ENCODE measurements at places on chromosomes 12 and 14.

DNA sequence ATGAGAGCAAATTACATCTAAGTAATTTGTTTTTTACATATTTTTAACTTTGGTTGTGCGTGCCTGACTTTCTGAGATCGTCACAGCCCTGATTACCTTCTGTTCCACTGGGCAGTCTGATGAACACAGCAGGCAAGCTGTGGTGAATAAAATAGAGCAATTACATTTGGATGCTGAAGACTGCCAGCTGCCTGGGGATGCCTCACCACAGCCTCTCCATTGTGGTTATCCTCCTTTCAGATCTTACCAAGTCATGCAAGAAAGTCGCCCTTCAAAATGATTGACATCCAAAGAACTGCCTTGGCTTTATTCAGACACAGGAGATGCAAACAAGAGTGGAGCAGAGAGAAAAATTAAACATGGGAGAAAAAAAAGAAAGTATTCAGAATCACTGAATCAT is 456.6 kb upstream of the TMPO start:
- DNase-seq, result no peak

DNA sequence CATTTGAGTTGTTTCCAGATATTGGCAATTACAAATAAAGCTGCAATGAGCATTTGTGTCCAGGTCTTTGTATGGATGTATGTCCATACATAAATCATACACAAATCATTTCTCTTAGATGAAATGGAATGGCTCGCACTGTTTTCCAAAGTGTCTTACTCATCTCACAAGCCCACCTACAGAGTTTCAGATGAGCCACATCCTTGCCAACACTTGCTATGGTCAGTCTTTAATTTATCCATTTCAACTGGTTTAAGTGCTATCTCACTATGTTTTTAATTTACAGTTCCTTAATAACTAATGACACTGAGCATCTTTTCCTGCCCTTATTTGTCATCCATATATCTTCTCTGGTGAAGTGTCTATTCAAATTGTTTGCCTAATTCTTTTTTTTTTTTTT is 132.9 kb upstream of the DIO3 start:
- no peak for DNase-seq

- no peak for DNase-seq
Measured at GRCh38 chr12:15152456-15152855, 68.8 kb downstream of the RERG start.

- DNase-seq, result no peak
Measured at GRCh38 chr14:67242168-67242420, 859 bp downstream of the PALS1 start.

GRCh38 chr12:127306604-127307215 is 960.3 kb upstream of the TMEM132C start:
- DNase-seq, result no peak

DNA sequence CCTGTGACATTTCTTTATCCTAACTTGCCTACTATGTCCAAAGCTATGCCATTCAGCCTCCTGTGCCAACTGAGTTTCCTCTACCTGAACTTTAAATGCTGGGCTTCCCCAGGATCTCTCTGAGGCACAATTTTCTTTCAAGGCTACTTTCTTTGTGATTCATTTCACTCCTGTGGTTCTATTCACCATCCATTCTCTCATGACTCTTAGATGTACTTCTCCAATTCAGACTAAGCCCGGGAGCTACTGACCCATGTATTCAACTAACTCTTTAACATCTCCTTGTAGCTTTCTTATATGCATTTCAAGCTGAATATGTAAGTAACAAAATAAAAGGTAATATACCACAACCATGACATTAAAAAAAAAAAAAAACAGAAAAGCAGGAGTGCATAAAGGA is 738.9 kb upstream of the USP15 start:
- no peak for DNase-seq

GRCh38 chr12:80195074-80195726 is 95.9 kb downstream of the OTOGL start:
- DNase-seq, result no peak

GRCh38 chr12:125255935-125256633 is 190.8 kb downstream of the AACS start:
- DNase-seq, result no peak

DNA sequence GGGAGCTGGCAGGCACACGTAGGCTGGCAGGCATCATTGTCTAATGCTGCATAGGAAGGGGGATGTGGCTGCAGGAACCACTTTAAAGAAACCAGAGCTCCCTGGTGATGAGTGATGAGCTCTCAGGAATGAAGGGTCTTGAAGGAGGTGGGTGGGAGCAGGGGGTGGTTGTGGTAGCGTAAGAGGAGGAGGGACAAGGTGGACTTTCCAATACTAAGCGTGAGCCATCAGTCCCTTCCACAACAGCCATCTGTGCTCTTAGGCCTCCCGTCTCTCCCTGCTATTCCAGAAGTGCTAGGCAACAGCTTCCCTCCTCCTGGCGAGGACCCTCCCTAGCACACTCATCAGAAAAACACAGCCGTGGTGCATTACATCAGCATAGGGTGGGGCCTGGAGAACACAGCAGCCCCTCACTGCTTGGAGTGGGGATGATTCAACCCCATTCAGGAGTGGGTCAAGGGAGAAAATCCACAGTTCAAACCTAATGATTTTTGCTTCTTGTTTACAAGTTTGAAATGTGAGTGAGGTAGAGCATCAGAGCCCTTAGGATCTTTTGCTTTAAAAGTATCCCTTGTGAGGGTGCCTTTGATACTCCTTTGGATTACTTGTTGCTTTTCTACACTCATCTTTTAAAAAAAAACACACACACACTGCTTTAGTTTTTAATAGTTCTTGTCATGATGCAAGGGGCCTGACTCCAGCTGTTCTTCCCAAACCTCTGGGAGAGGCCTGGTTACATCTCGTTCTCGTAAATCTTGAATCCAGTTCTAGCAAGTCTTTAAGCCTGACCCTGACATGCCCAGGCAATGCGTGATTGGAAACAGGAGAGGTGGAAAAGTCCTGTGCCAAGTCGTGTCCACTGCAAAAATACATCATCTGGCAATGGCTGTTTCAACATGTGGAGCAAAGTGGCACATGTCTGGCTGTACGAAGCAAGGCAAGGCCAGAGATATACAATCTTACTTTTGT is 356.4 kb upstream of the DDHD1 start:
- DNase-seq, result no peak

- DNase-seq, result no peak
Measured at GRCh38 chr14:48456051-48456450, 780.6 kb upstream of the MDGA2 start.

DNA sequence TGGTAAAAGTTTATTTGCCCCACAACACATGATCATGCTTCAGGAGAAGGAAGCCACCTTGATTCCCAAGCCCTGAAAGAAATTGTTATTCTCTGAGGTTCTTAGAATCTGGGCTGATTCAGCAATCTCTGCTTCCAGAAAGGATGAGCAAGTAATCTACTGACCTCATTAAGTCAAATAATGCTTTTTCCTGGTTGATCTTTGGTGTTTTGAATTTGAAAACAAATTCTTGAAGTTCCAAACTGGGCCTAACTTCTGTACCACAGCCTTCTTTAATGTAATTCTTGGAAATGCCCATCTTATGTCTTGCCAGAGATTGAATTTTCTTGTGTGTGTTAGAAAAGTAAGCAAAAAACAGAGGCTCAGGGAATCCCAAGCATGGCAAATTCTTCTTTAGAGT is 319.2 kb upstream of the DDHD1 start:
- DNase-seq, result no peak

- no peak for DNase-seq
Measured at GRCh38 chr12:27112871-27113270, 30.5 kb upstream of the C12orf71 start.

- no peak for DNase-seq
Measured at GRCh38 chr12:132056320-132056719, 87.8 kb downstream of the DDX51 start.

- DNase-seq, result no peak
Measured at GRCh38 chr12:117100851-117101673, 1.8 kb upstream of the TESC start.

DNA sequence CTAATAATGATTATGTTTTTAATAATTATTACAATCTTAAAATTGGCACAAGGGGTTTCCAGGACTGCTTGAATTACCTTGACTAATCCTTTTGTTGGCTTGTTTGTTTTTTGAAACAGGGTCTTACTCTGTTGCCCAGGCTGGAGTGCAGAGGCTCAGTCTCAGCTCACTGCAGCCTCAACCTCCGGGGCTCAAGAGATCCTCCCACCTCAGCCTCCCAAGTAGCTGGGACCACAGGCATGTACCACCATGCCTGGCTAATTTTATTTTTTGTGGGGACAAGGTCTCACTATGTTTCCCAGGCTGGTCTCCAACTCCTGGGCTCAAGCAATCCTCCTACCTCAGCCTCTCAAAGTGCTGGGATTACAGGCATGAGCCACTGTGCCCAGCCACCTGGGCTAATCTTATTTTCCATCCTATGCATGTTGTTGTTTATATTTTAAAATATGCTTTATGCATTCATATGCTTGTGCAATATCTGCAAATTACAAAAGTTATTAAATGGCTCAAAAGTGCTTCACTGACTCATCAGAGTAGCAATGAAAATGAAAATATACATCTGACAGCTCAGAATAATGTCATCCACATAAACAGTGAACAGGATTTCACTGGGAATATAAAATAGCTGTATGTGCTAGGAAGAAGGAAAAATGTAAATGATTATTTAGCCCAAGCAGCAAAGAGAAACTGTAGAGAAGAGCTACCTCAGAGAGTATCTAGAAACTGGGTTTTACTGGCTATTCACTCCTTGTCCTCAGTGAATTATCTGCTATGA is 24.8 kb upstream of the PLEKHG6 start:
- DNase-seq, result no peak

DNA sequence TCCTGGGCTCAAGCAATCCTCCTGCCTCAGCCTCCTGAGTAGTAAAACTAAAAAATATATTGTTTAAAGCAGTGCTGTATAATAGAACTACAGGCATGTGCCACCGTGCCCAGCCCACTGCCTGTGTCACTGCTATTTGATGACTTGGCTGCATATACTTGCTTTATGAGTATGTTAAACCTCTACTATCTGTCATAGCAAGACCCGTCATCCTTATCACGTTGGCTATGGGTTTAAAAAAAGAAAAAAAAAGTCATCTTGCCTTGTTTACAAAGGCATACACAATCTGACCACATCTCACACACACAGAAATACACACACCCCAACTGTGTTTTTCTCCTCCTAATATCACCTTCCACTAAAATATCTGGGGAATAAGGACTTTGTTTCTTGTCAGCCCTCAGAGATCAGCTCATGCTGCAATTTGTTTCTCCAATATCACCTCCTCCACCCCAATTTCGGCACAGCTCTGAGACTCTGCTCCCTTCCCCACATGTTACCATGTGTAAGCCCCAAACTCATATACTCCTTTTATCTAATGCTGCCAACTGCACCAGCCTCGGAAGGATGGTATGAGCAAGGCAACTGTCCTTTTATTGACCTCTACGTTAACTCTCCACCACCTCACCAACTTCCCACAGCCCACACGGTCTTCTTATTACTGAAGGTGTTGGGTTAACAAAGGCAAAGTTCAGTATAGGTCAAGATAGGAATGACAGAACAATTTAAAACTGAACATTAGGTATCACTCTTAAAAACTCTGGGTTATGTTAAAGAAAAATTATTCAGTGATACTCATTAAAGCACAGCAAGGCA is 802 bp upstream of the TMPRSS12 start:
- DNase-seq, result no peak

DNA sequence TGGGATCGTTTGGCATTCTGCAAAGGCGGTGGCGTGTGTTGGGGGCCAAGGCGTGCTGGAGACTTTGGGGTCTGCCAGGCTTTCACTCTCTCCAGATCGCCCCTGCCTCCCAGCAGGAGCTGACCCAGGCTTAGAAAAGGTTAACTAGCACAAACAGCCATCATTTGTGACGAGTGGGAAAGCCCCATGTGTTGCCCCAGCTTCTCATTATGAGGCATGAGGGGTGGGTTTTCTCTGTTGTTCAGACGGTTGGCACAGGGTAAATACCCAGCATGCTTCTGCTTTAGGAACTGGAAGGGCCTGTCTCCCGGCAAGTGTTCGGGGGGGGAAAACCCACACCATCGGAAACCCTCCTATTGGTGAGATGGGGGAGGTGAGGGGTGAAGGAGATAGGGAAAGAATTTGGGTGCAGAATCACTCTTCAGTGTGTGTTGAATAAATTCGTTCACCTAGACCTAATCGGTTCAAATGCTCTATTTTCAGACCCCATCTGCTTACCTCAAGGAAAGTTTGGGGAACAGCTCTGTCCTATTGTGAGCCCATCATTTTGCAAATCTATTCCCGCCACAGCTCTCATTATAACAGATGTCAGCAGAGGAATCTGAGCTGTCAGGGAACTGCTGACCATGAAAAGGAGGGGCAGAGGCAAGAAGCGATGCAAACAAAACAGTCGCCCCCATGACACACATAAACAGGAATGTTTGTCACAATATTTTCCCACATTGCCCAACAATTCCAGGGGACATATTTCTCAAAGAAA is 34.7 kb upstream of the C12orf42 start:
- no peak for DNase-seq

GRCh38 chr14:73745571-73746519 is 31.7 kb upstream of the PNMA1 start:
- no peak for DNase-seq

DNA sequence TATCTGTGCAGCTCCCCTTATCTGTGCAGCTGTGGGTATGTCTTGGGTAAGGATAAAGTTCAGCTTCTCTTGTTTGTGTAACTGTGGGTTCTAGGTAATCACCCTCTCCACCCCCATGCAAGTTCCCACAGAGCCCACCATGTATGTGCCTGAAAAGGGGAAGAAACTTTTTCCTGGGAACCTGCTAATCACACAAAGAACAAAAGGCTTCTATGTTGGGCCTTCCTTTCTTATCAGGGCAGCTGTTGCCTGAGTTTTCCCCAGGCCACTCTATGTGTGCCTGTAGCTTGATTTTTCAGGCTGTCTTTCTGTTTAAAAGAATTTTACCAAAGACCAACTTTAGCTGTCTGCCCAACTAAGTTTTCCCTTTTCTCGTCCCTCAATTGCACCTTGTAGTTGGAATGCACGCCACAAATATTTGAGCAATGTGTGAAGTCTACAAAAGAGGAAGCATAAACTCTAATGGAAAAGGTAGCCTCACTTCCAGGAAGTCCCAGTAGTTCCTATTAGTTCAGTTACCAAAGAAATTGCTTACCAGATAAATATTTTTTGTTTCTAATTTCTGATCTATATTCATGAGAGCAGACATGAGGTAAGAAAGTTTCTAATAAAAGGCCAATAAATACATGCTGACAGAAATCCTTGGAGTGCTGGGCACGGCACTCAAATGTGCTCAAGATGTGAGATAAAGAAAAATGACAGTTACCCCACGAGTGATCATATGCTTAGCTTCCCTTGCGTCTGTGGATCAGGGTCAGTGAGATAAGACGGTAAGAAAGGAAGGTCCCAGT is 2.7 kb upstream of the GALC start:
- no peak for DNase-seq

GRCh38 chr12:51855586-51856428 is 7.3 kb upstream of the FIGNL2 start:
- no peak for DNase-seq

Measured in globus pallidus (tissue), 1 donor.